ENCODE measurements at places on chromosomes 5 and 9. TPM values are rescaled to one million over a fixed set of nuclear protein-coding genes. Genes with fewer than 3 reads are reported as not detected.

The MUSK gene
- not detected for total RNA-seq

- no peaks in the 10 kb centered on the region for H3K4me1 ChIP-seq
- no peak for DNase-seq
- H3K4me3 ChIP-seq = no peak overlapping the region
- no peaks in the 10 kb centered on the region for H3K36me3 ChIP-seq
- no peaks in the 10 kb centered on the region for H3K27me3 ChIP-seq
These were observed 267.3 kb upstream of the CDH6 start for GRCh38 chr5:30926218-30926617.

The PCSK1 gene
- 2.4 TPM for total RNA-seq

The PCDHB12 gene
- total RNA-seq = 5.0 TPM

DNA sequence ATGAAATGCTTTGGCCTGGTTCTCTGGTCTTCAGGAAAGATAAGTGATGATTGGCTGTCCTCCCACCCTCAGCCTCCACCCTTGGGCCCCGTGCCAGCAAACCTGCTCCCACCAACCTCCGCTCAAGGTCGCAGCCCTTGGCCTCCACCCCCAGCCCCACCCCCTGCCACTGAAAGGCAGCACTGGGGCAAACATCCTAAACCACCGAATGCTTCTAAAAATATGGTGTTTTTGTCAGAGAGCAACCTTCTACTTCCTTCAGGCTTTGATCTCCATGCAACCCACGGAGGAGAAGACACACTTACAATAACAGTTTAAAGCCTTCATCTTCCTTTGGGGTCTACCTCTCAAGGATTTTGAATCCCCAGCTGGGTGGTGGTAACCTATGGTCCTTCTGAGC lies 24.0 kb upstream of the TCF7 start:
- no peaks in the 10 kb centered on the region for H3K4me1 ChIP-seq
- no peaks in the 10 kb centered on the region for H3K27me3 ChIP-seq
- DNase-seq = no peak
- H3K27ac ChIP-seq = no peak overlapping the region

The PCDHGA5 gene
- 9.4 TPM for total RNA-seq

- no peaks in the 10 kb centered on the region for H3K4me1 ChIP-seq
- no peak for DNase-seq
- H3K27ac ChIP-seq = no peak overlapping the region
- H3K36me3 ChIP-seq = no peaks in the 10 kb centered on the region
- H3K27me3 ChIP-seq = no peaks in the 10 kb centered on the region
These were observed 32.7 kb downstream of the KCNIP1 start for GRCh38 chr5:170536525-170536924.

DNA sequence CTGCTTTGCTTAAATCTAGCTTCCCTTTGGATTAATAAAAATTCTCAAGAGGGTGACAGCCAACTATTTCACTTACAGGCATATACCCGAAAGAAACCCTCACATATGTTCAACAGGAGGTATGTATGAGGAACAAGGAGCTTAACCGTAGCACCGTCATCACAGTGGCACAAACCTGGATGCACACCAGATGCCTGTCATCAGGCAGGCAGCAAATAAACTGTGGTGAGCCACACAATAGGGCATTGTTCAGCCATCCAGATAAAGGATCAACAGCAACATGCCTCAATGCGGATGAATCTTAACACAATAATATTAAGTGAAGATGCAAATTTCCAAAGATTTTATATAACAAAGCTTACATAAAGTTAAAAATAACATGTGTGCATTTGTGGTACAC lies 5.5 kb upstream of the TNFSF15 start:
- no peak overlapping the region for H3K4me3 ChIP-seq
- H3K4me1 ChIP-seq = no peaks in the 10 kb centered on the region
- no peaks in the 10 kb centered on the region for H3K27me3 ChIP-seq
- H3K36me3 ChIP-seq = no peaks in the 10 kb centered on the region
- H3K27ac ChIP-seq = no peak overlapping the region
- DNase-seq = no peak

DNA sequence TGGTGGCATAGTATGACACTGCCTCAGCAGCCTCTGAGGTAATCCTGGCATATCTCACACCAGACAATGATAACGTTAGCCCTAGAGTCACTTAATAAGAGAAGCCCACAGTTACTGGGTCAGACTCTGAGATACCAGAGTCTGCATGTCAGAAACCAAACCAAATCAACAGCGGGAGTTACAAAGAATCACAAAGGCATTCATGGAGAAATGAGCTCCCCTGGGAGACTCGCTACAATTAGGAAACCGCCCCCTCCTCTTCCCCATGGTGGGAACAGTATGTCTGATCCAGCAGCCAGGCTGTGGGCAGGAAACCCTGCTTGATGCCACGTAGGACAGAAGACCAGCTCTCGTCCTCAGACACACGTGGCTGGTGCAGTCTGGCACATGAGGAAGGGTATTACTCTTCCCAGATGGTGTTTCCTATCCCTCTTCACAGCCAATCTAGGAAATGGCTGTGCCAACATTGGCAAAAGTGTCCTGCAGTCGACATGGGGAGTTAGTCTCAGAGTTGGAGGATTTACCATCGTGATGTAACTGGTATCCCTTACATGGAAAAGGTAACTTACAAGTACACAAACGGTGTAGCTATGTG lies 485.4 kb downstream of the ZNF608 start:
- DNase-seq = no peak
- no peaks in the 10 kb centered on the region for H3K27me3 ChIP-seq

DNA sequence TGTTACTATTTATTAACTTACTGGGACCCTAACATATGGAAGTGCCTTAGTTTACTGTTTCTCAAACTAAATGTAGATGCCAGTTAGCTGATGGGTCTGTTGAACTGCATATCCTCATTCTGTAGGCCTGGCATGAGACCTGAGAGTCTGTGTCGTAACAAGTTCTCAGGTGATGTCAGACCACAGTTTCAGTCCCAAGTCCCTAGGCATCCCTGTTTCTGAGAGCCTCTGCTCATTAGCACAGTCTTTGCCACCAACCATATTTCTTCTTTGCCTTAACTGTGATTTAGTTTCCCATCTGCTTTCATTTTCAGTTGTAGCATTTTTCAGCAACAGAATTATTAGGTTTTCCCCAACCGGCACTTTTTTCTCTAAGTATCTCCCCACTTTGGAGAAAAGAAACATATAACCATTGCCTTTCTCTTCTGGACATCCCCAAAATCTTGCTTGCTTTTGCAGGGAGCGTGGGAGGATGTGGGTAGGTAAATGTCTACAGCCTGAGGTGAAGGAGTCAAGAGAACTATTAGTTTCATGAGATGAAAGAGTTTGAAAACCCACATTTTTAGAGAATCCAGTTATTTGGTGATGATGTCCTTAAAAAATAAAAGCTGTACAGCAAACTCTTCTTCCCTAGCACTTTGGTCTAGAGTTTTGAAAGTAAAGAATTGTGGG lies 74.6 kb downstream of the NUDT12 start:
- no peak for DNase-seq
- no peak overlapping the region for H3K27ac ChIP-seq
- H3K27me3 ChIP-seq = no peaks in the 10 kb centered on the region
- no peak overlapping the region for H3K4me3 ChIP-seq
- H3K4me1 ChIP-seq = no peaks in the 10 kb centered on the region

DNA sequence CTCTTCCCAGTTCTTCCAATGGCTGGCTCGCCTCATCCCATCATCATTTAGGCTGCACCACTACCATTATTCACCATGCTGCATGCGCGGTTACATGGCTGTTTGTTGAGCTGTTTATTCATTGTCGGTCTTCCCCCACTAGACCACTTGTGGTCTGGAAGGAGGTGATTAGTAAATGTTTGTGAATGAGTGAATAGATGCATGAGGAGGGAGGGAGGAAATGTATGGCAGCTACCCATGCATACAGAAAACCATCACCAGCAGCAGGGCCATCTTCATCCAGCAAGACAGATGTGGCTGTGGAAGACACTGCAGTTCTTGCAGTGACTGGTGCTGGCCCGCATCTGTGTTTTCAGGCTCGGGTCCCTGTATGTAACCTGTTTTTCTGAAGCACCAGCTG lies 113.3 kb upstream of the SAP30L start:
- no peak for DNase-seq
- H3K4me3 ChIP-seq = no peak overlapping the region
- no peaks in the 10 kb centered on the region for H3K36me3 ChIP-seq
- no peaks in the 10 kb centered on the region for H3K27me3 ChIP-seq
- no peak overlapping the region for H3K27ac ChIP-seq

- no peaks in the 10 kb centered on the region for H3K4me1 ChIP-seq
- DNase-seq = no peak
- no peaks in the 10 kb centered on the region for H3K36me3 ChIP-seq
These were observed 176.3 kb upstream of the PPP1R26 start for GRCh38 chr9:135303280-135303647.

GRCh38 chr5:25489834-25490538 lies 845.2 kb upstream of the CDH10 start:
- no peaks in the 10 kb centered on the region for H3K4me1 ChIP-seq
- no peaks in the 10 kb centered on the region for H3K27me3 ChIP-seq
- H3K36me3 ChIP-seq = no peaks in the 10 kb centered on the region
- no peak overlapping the region for H3K4me3 ChIP-seq
- no peak for DNase-seq

DNA sequence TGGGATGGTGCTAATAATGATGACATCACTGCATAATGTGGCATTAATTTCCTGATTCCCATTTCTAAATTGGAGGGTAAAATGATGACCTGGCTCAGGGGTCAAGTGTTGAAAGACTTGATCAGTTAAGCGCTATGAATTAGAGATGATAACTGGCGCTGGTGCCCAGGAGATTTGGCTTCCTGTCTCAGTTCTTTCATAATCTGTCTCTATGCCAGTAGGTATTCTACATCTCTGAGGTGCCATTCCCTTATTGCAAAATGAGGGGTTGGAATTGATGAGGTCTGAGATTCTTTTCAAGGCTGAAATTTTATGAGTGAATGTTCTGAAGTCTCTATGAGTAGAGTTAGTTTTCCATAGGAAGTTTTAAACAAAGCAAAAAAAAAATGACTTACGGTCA lies 1715.1 kb upstream of the WWC1 start:
- H3K36me3 ChIP-seq = no peaks in the 10 kb centered on the region
- H3K27ac ChIP-seq = no peak overlapping the region
- no peak for DNase-seq
- H3K4me1 ChIP-seq = no peaks in the 10 kb centered on the region

GRCh38 chr5:56516441-56516840 lies 283.3 kb upstream of the ANKRD55 start:
- no peaks in the 10 kb centered on the region for H3K4me1 ChIP-seq
- H3K27ac ChIP-seq = no peak overlapping the region
- no peak overlapping the region for H3K4me3 ChIP-seq
- no peaks in the 10 kb centered on the region for H3K36me3 ChIP-seq

- no peak for DNase-seq
- H3K27ac ChIP-seq = no peak overlapping the region
- no peaks in the 10 kb centered on the region for H3K4me1 ChIP-seq
- H3K36me3 ChIP-seq = no peaks in the 10 kb centered on the region
These were observed 11.1 kb upstream of the PPP1R2B start for GRCh38 chr5:156838961-156839360.

- no peaks in the 10 kb centered on the region for H3K36me3 ChIP-seq
- H3K4me1 ChIP-seq = no peaks in the 10 kb centered on the region
- H3K27me3 ChIP-seq = no peaks in the 10 kb centered on the region
These were observed 11.9 kb downstream of the TMC1 start for GRCh38 chr9:72533322-72533721.

Data from breast epithelium (tissue), 4 donors.